C1 segment of cervical spinal cord (tissue), 14 donors: ENCODE measurements at places on chromosomes 1 and 21.
A peak's percentile ranks its signal among the peaks of the same experiment; 100 is the strongest.

DNA sequence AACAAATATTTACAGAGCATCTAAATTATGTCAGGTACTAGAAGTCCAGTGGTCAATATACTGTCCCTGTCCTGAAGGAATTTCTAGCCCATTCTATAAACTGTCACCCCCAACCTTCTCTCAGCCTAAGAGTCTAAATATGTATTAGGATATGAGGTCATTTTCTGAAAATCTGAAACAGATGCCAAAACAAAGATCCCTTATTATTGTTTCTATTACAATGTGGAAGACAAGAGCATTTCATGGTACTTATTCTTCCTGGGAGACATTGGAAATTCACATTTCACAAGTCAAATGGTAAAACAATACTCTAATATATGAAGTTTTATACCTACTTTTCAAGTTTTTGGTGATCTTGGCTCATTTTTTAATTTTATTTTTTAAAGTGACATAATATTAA lies 2.6 kb downstream of the CLCA1 start:
- DNase-seq = no peak

DNA sequence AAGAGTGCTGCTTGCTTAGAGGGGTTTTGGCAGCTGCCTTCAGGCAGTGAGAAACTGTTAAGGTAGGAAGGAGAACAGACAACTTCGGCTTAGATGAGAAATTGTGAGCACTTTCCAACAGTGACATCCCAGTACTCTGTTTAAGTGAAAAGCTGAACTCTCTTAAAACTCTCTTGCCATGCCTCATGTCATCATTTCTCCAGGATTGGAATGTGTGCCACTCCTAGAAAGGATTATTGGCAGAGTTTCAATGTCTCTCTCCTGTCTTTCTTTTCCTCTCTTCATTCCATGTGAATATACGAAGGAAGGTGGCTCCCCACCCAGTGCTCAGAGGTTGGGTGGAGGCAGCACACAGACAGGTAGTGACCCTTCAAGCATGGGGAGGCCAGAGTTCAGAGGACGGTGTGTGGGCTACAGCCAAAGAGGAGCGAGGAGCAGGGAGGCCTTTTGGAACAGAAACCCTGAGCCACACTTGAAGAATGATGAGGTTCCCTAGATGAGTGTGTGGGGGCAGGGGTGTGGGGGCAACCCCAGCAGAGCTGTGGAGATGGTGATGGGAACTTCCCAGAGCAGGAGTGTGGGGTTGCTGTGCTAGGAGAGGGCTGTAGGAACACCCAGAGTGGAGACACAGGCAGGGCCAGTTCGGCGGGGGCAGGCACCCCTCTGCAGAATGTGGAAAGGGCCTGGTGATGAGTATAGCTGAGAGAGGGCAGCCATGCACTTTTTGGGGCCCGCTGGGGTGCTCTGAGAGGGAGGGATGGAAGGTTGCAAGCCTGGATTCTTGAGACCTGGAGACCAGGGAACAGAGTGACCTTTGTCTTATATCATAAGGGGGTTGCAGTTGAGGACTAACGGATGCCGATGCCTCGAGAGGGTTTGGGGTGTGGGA lies 58.8 kb downstream of the GALNT2 start:
- DNase-seq = no peak

GRCh38 chr1:33260439-33260838 lies 4.1 kb downstream of the ZNF362 start:
- no peak for DNase-seq

- DNase-seq = no peak
These were observed 120.6 kb downstream of the KCNJ15 start for GRCh38 chr21:38377165-38378088.

DNA sequence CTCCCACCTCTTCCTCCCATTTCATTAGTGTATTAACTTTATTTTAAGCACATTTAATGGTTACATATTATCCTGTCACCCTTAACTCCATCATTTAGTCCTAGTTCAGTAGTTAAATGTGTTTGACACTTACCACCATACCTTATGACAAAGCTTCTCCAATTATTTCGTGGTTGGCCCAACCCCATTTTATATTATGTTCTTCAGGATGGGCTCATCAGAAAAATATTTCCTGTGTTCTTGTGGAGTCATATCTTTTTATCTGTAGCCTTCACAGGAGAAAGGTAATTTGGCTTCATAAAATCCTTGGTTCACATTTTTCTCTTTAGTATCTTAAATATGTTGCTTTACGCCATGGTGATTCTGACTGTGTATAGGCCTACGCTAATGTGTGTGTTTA lies 142.3 kb upstream of the COL6A1 start:
- no peak for DNase-seq

- no peak for DNase-seq
These were observed 37.8 kb downstream of the RABGAP1L start for GRCh38 chr1:174197088-174197487.

GRCh38 chr1:183841550-183841949 lies 36.6 kb downstream of the RGL1 start:
- no peak for DNase-seq

- DNase-seq = no peak
These were observed 52.3 kb upstream of the COG2 start for GRCh38 chr1:230589951-230590350.

GRCh38 chr1:221602830-221603229 lies 139.1 kb downstream of the DUSP10 start:
- no peak for DNase-seq

GRCh38 chr1:42176902-42177519 lies 12.5 kb upstream of the GUCA2A start:
- DNase-seq = no peak

GRCh38 chr1:17013491-17014320 lies 2.0 kb upstream of the ATP13A2 start:
- peak; percentile 31 for DNase-seq
